Epithelial cell of proximal tubule (primary cell): ENCODE measurements at places on chromosomes 11 and 22. TPM values are rescaled to one million over a fixed set of nuclear protein-coding genes. Genes with fewer than 3 reads are reported as not detected.

PATE3 gene
- total RNA-seq = not detected in 2 replicates

TSGA10IP gene
- not detected in 2 replicates for total RNA-seq

OR52I1 gene
- total RNA-seq = not detected in 2 replicates

OR5B2 gene
- not detected in 2 replicates for total RNA-seq
